ENCODE measurements at places on chromosomes 4 and X. TPM values are rescaled to one million over a fixed set of nuclear protein-coding genes. Genes with fewer than 3 reads are reported as not detected.

Gene POU3F4
- 0.09 TPM for total RNA-seq

Gene CXorf58
- not detected for total RNA-seq

DNA sequence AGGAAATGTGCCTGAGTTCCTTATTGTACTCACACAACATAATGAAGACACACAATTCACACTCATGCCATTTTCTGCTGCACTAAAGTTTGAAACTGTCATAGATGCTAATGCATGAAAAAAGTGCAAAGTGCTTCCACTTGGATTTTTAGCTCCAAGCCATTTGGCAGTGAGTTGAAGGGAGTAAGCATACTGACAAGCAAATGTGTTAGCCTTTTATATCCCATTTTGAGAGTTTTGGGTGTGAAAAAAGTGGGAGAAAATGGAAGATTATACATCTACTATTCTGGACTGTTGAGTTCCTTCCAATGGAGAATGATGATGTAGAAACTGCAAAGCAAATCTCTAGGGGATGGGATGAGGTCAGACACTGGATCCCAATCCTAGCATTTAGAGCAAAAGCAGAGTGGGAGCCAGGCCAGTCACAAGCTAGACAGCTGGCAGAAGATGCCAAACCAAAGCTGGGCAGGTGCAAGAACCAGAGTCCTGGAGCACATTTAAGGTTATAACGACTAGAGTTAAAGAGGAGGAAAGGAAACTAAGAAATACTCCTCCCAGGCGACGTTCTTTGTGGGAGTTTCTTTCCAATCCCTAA lies 216.8 kb downstream of the FBXO8 start:
- DNase-seq = no peak

- no peak for DNase-seq
These were observed 6.5 kb downstream of the C4orf50 start for GRCh38 chr4:6011686-6012085.

- DNase-seq = no peak
These were observed 20.9 kb upstream of the CCDC149 start for GRCh38 chr4:24933684-24934275.

- DNase-seq = no peak
These were observed 251.5 kb upstream of the RASGEF1B start for GRCh38 chr4:81723019-81723884.

DNA sequence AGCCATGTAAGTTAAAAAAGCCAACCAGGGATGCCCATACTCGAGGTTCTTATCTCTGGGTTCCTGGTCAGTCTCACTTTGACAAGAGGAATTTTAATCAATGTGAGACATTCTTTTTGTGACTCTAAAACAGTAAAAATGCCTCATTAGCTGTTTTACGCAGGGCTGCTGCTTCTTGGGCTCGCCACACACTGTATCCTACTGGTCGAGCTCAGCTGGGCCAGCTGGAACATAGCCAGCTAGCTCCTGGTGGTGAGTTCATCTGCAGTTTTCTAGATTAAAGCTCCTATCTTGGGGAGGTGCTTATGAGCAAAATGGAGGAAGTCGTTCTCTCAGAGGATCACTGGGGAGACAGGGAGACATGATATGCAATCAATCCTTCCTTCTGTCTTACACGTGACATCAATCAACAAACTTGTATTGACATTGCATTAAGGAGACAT lies 55.9 kb upstream of the LEF1 start:
- DNase-seq = no peak

- DNase-seq = no peak
These were observed 394.7 kb upstream of the ATOH1 start for GRCh38 chr4:93433840-93434239.

GRCh38 chr4:88730811-88731210 lies 33.2 kb upstream of the NAP1L5 start:
- no peak for DNase-seq

DNA sequence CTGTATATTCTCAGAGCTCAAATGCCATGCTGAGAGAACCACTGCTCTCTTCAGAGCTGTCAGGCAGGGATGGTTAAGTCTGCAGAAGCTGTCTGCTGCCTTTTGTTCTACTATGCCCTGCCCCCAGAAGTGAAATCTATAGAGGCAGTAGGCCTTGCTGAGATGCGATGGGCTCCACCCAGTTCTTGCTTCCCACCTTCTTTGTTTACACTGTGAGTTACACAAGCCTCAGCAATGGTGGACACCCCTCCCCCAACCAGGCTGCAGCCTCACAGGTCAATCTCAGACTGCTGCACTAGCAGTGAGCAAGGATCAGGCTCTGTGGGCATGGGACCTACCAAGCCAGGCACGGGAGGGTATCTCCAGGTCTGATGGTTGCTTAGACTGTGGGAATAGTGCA lies 271.6 kb downstream of the CENPC start:
- DNase-seq = no peak

DNA sequence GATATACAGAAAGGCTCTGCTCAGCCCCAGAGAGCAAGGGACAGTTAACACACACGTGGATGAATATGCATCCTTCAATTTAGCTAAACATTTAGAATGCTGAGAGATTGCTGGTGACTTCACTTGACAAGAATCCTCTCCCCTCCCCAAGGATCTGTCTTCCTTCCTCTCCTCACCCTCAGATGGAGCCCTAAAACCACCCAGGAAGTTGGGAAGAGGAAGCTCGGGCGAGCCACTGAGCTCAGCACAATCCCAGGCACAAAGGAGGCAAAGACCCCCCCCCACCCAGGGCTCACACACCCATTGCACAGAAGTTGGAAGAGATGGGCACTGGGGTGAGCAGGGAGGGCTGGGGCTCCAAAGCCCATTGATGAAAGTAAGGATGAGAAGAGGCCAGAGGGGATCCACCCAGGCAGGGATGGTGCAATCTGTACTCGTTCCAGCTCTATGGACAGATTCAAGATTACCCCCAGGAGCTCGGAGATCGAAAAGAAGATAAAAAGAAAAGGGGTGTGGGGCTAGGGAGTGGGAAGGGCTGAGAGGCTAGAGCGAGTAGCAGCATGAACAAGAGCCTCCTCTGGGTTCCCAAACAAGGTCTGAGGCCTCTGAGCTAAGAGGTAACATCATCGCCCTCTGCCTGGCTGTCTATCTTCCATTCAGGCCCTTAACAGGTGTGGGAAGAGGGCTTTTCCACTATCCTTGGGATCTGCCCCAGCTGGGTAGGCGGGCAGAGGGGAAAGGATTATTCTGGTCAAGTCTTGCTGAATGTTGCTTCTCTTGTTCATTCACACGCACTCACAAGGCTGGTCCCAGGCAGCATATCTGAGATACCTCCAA lies 1.2 kb downstream of the TFE3 start:
- no peak for DNase-seq
